ENCODE measurements at places on chromosomes 7 and 10.

- no peak for DNase-seq
These were observed 79.1 kb downstream of the NAMPT start for GRCh38 chr7:106205621-106206222.

GRCh38 chr10:7968510-7969112 lies 85.9 kb upstream of the GATA3 start:
- DNase-seq = no peak

- no peak for DNase-seq
These were observed 57.1 kb upstream of the DYNC1I1 start for GRCh38 chr7:95715274-95715673.

GRCh38 chr7:44463169-44463808 lies 27.2 kb downstream of the NUDCD3 start:
- DNase-seq = no peak

DNA sequence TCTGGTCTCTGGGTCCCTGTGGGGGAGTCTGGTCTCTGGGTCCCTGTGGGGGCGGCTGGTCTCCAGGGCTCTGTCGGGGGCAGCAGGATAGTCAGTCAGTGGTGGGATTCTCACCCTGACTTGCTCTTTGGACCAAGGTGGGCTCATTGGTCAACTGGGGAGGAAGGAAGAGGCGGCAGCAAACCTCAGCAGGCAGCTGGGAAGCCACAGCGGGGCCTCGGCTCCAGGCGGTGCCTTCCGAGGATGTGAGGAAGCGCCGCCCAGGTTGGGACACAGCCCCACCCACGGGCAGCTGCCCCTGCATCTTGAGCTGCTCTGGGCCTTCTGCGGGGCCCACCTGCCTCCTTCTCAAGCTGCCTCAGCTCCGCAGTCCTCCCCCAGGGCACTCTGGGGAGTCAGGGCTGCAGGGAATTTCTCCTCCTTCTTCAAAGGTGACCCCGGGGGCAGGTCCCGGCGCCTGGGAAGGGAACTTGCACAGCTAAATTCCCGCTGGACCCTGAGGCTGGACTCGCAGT lies 20.4 kb upstream of the KNDC1 start:
- DNase-seq = no peak

GRCh38 chr10:119754085-119754484 lies 28.2 kb downstream of the INPP5F start:
- DNase-seq = no peak

DNA sequence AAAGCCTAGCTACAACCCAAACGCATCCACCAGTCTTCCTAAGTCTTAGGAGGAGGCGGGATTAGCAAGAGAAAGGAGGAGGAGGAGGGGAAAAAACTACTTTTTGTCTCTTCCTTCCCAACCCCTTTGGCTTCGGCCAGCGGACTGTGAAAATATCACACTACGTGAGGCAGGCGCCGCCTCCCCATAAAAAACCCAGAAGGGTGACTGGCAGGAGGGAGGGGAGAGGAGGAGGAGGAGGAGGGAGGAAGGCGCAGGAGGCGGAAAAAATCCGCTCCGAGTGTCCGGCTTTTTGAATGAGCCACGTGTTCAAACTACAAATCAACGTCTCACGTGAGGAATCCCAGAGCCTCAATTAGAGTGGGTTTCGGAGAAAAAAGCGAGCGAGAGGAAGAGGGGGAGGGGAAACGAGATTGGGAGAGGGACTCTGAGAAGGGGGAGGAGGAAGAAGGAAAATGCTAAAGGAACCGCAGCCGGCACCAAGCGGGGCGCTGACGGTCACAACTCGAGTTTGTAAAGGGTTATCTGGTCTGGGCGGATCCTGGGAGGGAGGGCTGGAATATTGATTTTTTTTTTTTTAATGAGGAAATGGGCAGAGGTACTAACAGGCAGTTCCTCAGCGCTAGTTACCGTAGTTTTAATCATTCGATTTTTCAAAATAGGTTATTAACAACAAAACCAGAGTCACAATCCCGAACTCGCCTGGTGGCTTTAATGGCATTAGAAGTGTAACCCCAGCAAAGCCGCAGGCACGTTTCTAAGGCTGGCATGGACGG lies at the start of gene IGF2BP3:
TSS of gene IGF2BP3 (minus strand) at position 162 of the 776 bp plus-strand sequence. CDS start 381 bp downstream, outside the sequence.
- DNase-seq = peak; percentile 91
